Head of caudate nucleus (tissue), 42 donors: ENCODE measurements at places on chromosomes 4 and X.

- DNase-seq: no peak
These were observed 8.9 kb downstream of the ADD1 start for GRCh38 chr4:2852481-2852921.

DNA sequence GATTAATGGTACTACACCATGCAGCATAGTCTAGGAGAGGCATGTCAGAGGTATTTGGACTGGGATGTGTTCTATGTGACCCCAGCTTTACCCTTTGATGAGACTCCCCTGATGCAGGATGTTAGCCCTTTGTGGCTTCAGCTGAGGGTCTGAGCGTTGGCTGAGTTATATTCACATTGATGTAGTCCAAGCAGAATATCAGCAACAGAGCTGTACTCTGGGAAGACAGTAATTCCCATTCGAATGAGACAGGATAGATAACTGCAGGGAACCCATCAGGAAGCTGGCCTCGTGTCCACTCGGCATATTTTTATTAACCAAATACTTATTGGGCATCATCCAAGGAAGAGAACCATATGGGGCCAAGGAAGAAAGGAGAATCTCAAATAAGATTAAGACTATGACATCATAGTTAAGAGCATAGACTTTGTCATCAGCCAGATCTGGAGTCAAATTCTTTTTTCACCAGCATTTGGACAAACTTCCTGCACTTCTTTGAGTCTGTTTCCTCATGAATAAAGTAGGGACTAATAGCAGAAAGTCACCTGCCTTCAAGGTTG is 198.1 kb downstream of the SOWAHB start:
- DNase-seq: no peak

- DNase-seq: no peak
These were observed 28.0 kb upstream of the ZNF280C start for GRCh38 chrX:130296743-130297142.

DNA sequence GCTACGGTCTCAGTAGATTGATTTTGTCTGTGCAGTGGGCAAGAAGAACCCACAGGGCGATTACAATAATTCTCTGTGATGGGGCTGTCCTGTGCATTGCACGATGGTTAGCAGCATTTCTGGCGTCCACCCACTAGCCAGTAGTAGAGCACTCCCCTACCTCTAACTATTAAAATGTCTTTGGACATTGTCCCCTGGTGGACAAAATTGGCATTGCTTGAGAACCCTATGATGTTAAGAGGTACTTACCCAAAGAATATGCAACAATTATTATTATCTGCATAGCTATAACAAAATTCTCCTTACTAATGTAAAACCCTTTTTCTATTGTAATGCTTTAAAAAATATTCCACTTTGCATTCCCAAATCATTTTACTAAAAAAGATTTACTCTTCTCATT is 109.5 kb upstream of the VCX3A start:
- DNase-seq: no peak

- peak; percentile 23 for DNase-seq
These were observed 10.4 kb downstream of the LRPAP1 start for GRCh38 chr4:3521621-3522325.

DNA sequence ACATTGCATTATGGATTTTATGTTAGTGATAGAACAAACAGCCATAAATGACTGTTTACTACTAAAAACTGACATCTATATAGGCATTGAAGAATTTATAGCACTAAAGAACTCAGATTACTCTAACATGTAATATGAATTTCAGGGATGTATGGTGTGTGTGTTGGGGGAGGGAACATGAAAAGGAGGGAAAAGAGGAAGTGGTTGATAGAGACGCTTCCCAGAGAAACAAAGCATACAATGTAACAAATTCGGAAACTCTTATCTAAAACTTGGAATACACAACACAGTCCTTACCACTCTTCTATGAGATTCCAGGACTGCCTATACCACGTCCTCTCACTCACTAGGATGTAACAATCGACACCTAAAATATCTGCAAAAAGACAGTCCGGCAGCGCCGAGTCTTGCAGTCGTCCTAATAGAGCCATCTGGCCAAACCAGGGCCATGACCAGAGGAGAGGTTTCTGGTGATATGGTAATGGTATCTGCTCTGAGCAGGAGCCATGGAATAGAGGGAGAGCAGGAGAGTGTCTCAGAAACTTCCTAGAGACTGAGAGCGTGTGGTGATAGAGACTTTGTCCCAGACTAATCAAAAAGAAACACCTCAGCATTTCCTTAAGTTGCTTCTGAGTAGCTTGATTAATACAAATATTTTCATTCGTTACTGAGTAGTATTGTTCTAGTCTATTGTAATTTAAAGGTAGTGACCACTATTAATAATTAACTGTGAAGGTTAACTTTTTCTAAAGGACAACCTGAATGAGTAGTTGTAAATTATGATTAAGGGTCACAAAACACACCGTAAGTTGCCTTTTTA is 251.9 kb upstream of the ETNPPL start:
- DNase-seq: no peak

DNA sequence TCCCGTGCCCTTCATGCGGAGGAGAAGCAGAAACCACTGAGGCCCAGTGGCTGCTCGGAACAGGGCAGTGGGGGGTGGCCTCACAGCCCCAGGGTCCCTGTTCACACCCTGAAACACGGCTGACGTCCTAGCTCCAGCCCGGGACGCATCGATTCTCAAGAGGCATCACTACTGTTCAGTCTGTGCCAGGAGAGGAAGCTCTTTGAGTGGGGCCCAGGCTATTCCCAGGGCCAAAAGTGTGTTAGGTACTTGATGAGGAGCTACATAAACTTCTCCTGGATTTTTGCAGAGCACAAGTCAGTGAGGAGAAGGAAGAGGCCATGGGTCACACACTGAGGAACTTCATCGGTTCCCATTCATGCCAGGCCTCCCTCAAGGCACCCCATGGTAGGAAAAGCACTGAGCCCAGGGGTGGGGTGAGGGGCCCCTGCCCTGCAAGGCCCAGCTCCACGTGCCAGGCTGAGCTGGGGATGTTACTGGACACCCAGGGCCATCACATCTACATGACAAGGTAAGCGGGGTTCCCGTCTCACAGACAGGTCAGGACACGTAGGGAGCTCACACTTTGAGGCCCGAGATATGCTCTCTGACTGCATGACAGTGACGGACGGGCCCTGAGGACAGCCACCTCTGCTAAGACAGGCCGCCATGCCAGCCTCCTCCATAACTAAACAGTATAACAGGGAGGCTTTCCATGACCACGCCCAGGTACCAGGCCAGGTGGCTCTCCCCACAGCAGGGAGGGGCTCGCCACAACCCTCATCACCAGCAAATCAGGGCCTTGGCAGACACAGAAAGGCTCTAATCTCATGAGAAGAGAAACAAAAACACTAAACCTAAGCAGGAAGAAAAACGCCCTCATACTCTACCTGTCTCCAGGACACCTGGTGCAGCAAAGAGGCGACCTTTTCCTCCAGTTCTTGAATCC is 12.4 kb downstream of the TNIP2 start:
- no peak for DNase-seq

- peak; percentile 39 for DNase-seq
These were observed 752 bp downstream of the FRAS1 start for GRCh38 chr4:78057600-78058550.

GRCh38 chrX:129099207-129099606 is 424.1 kb downstream of the SMARCA1 start:
- DNase-seq: no peak

DNA sequence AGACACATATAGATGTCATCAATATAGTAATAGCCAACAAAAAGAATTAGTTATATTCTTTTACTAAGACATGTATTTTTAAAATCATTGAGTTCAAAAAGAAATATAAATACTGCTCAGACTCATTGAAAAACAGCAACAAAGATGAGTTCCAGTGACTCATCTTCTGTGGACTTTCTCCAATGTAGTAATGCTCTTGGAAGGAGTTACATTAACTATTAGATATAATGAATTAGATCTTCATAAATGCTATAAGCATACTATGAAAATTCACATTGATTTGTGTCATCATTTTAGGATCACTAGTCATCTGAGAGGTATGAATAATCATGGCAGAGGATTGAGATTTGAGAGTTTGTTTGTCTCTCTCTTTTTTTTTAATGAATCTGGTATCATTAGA is 547.8 kb upstream of the PCDH7 start:
- no peak for DNase-seq

DNA sequence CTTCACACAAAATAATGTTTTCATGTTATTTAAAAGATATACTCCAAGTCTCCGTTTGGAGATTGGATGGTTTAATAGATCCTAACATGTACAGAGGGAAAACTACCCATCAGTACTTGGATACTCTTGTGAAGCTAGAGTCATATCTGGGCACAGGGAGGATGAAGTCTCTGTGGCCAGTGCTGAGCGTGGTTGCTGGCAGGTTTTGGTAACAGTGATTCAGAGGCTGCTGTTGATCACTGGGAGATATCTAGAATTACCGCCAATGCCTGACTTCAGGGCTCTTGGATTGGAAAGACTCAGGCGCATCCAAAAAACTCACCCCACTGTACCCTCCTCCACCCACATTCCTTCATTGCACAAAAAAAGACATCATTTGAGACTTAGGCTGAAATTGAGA is 107.2 kb upstream of the PGRMC2 start:
- DNase-seq: no peak

DNA sequence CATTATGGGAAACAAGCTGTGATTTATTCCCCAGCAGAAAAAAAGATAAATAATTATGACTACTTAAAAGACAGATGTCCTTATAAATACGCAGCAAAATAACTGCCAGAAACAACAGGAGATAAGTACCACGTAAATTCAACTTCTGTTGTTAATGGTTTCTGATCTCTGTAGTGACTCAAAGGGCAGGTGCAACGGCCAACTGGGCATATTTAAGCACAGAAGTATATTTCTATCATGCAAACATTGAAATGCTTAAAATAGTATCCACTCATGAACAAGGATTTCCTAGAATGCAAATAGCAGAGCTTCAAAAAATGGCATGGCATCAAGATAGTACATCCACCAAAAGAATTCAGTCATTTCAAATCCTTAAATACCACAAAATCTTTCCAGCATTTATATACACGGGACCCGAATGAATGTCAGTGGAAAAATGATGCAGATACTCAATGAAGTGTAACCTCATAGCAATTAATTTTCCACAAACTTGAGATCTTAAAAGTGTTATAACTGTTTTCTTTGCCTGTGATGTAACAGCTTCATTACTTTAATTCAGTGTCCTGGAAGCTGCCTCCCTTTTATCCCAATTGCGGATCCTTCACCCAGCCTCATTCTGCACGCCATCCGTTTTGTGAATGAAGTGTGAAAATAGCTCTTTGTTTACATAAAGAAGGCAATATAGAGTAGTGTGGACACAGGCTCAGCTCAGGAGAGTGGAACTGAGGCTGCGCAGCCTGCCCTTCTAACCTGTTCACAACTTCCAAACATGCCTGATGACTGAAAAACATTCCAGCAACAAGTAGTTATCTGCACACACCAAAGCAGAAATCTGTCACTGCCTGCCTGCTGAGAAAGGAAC is 10.2 kb downstream of the PDGFC start:
- DNase-seq: no peak

DNA sequence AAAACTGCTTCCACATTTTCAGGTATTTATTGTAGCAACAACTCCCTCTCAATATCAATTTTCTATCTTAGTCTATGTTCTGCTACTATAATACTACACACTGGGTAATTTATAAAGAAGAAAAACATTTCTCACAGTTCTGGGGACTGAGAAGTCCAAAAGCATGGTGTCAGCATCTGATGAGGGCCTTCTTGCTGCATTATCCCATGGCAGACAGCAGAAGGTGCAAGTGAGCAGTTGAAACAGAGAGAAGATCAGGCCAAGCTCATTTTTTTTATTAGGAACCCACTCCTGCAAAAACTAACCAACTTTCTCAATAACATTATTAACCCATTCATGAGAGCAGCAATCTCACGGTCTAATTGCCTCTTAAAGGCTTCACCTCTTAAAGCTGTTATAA is 376.0 kb downstream of the RAB28 start:
- no peak for DNase-seq

GRCh38 chr4:18250564-18250963 is 229.0 kb upstream of the LCORL start:
- no peak for DNase-seq

- DNase-seq: no peak
These were observed 4.4 kb upstream of the C4orf36 start for GRCh38 chr4:86896596-86896995.

GRCh38 chr4:137626942-137627738 is 94.8 kb upstream of the PCDH18 start:
- DNase-seq: no peak

GRCh38 chr4:84470204-84470785 is 28.8 kb downstream of the NKX6-1 start:
- no peak for DNase-seq

DNA sequence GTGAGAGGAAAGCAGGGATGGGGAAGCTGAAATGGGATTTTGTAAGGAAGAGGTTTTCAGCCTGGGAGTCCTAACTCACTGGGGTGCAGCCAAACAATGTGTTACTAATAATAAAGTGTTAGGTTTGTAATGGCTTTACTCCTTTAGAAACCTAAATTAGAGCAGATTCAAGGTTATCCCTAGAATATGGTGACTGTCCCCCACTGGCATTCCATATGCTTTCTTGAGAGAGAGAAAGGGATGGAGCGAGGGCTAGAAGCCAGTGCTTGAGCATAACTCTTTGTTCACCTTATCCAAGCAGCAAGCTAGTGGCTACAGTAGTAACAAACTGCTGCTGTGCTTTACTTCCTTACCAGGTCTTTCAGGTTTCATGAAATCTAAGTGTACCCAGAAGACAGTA is 249.1 kb upstream of the PGRMC2 start:
- DNase-seq: no peak
